ENCODE measurements at places on chromosomes 6 and 20. TPM values are rescaled to one million over a fixed set of nuclear protein-coding genes. Genes with fewer than 3 reads are reported as not detected.

Gene CLDN20
- not detected for total RNA-seq

Gene COL21A1
- 9.2 TPM for total RNA-seq

Gene FAM83D
- 0.42 TPM for total RNA-seq

Gene SRSF12
- total RNA-seq: 0.09 TPM

Gene CTCFL
- total RNA-seq: not detected

Data from left cardiac atrium (tissue), 4 donors.